ENCODE measurements at places on chromosomes 4 and X.

GRCh38 chr4:145694929-145695328, 15.0 kb downstream of the C4orf51 start:
- DNase-seq = no peak

GRCh38 chrX:72245461-72246089, 6.7 kb upstream of the ERCC6L start:
- no peak for DNase-seq

- DNase-seq = no peak
These were observed 56.8 kb upstream of the DCLK2 start for GRCh38 chr4:150021483-150021882.

GRCh38 chr4:25500626-25501316, 123.7 kb downstream of the ANAPC4 start:
- DNase-seq = no peak

DNA sequence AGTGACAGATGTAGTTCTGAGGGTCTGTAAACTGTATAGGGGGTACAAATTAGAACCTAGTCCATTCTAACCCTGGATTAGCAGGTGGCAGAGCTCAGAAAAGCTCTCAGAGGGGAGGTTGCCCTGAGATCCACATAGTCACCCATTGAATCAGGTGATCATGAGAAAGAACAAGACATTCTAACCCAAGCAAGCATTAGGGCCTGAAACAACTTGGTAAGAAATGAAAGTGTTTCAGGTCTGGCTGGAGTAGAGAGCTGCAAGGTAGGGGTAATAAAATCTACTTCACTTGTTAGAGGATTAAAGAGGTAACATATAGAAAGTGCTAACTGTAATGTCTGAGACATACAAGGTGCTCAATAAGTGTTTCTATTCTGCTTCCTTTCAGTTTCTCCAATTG, 8.8 kb upstream of the BMP2K start:
- DNase-seq = no peak

- no peak for DNase-seq
These were observed 11.8 kb upstream of the CLDN24 start for GRCh38 chr4:183333983-183334382.
